ENCODE measurements at places on chromosomes 3 and 15.

- peak; percentile 36 for DNase-seq
Observed at GRCh38 chr3:132535575-132536441, 61.3 kb upstream of the ACKR4 start.

DNA sequence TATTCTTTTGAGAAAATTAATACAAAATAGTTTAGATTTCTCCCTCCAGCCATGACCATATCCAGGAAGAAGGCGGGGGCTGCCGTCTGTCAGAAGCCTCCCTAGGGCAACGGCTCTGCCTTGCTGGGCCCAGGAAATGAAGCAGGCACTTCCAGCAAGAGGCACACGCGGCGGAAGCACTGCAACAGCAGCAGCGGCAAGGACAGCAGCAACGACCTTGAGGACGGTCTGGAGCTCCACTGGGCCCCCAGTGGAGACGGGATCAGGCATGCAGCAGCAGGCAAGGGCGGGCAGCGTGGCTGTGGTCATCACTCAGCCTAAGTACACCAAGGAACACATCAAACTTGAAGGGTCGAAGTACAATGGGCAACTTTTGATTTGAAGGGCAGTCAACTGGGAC, 61.3 kb upstream of the EPHA6 start:
- DNase-seq = no peak

- DNase-seq = no peak
Observed at GRCh38 chr3:54432975-54433374, 310.6 kb downstream of the CACNA2D3 start.

DNA sequence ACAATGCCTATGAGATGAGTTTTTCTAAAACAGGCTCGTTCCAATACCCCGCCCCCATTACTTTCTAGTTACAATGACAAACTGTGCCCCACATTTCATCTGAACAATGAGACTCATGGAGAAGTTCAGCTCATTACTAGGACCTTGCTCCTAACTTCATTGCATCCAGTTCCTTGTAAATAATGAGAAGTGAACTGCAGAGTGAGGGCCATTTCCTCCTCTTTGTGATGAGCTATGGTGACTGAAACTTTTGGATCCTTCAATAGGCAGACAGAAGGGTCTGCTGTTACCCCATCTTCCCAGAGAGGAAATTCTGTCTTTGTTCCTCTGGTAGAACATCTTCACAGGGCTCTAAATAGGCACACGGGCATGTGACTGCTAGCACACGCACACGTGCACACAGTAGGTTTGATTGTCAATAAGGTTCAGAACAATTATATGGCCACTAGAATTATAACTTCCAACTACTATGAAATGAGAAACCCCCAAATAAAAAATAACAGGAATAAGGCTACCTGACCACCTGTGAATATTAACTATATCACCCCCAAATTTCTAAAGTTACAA, 51.8 kb downstream of the SERP1 start:
- DNase-seq = no peak

GRCh38 chr3:29279286-29279685, 1.6 kb upstream of the RBMS3 start:
- no peak for DNase-seq

- DNase-seq = no peak
Observed at GRCh38 chr3:144477593-144477992, 506.0 kb downstream of the DIPK2A start.

DNA sequence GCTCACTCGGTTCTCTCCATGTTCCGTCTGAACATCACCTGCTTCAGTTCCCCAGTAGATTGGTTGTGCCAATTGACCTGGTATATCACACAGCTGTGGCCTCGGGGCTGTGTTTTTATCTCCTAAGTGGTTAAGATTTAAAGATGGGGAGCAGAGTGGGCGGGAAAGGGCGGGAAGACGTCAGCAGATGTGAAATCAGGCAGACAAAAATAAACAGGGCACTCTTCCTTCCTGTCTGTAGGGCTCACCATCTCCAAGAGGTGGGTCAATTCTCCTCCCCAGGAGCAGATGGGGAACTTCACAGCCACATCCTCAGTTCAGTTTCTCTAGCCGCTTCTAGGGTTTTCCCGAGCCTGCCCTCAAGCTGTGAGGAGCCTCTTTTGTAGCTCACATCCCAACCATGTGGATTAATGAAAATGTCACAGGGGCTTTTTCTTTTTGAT, 26.8 kb upstream of the LIMD1 start:
- no peak for DNase-seq

DNA sequence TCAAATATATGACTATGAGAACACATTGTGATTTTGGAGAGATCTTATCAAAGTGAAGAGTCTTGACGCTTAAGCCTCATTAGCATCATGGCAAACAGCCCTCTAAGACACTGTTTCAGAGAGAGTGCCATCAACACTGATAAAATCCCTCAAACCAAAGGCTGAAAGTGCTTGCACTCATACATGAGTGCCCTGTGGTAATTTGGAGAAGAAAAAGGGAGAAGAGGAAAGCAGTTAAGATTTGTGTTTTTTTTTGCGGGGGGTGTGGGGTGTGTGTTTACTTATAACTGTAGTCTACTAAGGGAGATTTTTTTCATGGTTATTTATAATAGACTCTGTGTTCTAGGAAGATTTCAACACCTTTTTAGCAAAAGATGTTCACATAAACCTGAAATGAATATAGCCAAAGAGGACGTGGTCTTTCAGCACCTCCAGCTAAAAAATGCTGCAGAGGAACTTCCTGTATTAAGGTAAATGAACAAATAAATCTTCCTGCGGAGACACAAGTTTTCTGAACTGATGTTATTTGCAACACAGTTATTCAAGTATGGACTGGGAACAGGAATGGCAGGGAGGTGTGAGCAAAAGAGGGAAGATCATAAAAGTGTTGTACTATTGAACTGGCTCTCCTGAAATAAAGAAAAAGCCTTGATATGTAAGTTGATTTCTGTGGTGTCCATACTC, 81.9 kb upstream of the TGFBR2 start:
- DNase-seq = no peak

DNA sequence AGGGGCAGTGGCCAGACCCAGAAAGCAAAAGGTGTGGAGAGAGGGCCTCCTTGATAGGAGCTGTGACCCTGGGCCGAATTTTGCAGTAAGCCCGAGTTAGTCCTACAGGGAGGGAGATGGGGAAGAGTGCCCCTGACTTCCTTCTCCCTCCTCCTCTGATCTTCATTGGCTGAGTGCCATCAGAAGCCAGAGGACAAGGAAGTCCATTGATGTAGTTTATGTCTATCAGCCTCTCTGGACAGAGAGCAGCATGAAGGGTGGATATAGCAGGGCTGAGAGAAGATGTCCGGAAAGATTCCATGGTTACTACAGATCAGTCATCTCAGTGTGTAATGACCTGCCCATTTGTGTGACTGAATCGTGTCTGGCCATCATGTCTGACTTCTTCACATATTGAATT, 102.5 kb upstream of the FAM3D start:
- no peak for DNase-seq

- no peak for DNase-seq
Observed at GRCh38 chr3:207973-208372, 11.4 kb downstream of the CHL1 start.

DNA sequence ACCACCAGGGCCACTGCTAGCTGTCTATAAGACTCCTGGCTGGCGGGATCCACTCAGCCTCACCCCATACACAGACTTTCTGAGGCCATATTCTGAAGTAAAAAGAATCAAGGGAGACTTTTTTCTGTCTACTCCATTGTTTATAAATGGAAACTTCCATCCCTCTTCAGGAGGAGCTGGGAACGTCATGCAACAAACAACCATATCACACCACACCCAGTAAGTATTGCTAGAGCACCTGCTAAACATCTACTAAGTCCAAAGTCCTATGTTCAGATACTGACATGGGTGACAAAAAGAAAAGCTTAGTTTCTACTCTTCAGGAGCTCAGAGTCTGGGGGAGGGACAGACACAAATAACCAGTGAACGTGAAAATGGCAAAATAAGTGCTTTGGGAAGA, 324.8 kb upstream of the ONECUT1 start:
- no peak for DNase-seq

GRCh38 chr3:149514471-149514870, 40.0 kb downstream of the TM4SF4 start:
- DNase-seq = no peak

- DNase-seq = no peak
Observed at GRCh38 chr3:118810499-118811035, 224.1 kb downstream of the IGSF11 start.

- no peak for DNase-seq
Observed at GRCh38 chr15:58228718-58229117, 90.5 kb downstream of the AQP9 start.

- no peak for DNase-seq
Observed at GRCh38 chr3:37544869-37545352, 316.8 kb upstream of the CTDSPL start.

DNA sequence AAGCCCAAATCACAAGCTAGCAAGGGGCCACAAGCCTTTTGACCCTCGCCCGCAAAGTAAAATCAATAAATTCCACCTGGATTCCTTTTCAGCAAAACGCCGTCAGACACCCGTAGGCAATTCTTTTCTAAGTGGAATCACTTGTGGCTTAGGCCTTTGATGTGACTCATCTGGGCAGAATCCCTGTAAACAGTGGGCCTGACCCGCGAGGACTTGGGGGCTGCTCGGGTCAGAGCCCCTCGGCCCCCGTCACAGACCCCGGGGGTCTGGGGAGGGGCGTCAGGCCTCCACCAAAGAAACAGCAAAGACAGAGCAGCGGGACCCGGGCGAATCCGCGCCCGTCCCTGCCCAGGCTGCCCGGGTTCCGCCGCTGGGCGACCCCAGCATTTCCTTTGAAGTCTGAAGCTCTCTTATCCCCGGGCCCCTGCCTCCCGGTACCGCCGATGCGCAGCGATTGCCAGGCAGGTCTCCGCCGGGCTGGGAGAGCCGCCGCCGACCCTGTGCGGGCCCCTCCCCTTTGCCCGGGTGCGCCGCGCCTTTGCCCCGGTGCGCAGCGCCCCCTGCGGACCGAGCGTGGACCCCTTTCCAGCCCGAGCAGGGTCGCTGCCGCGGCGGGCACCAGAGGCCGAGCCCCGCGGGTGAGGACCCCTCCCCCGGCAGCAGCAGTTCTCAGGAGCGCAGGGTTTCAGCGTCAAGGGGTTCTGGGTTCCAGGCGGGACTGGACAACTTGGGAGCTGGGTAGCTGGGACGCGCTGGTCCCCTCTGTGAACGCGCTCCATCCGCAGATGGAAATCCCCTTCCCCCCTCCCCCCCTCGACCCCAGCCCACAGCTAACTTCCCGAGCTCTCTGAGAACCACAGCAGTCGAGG, 178.3 kb downstream of the UACA start:
- no peak for DNase-seq

- peak; percentile 19 for DNase-seq
Observed at GRCh38 chr15:99181545-99181971, 67.8 kb downstream of the TTC23 start.

- no peak for DNase-seq
Observed at GRCh38 chr3:18080198-18080689, 337.8 kb upstream of the TBC1D5 start.

DNA sequence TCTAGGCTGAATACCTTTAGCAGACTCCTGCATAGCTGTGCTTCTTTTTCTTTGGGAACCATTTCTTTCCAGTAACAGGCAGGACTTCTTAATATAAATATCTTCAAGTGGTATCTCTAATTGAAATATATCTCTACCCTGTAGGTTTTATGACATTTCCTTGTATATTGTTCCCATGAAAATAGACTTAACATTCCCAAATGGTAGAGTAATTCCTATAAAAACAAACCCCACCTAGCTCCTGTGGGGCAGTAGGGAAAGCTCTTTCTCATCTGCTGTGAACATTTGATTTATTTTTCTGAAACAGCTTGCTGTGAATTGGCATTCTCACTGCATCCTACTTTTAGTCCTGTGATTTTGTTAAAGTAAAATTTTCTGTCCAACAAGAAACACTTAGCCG, 20.8 kb downstream of the SELENOT start:
- no peak for DNase-seq

DNA sequence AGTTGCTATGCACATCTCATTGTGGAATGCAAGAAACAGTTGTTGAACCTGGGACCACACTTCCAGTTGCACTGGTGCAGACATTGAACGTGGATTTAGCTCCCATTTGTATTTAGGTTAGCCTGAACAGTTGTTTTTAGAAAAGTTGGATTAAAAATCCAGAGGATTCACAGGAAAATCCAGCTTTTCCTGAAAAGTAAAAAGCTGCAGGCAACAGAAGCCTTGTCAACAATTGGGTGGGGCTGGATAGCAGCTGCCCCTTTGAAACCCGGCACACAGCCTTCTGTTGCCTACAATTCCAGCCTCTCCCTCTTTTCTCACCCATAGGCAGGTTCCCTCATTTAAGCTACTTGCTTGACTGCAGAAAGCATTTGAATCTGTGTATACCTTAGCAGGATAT, 165.3 kb upstream of the TBL1XR1 start:
- DNase-seq = no peak

- DNase-seq = no peak
Observed at GRCh38 chr3:124927574-124928045, 6.9 kb downstream of the MUC13 start.

DNA sequence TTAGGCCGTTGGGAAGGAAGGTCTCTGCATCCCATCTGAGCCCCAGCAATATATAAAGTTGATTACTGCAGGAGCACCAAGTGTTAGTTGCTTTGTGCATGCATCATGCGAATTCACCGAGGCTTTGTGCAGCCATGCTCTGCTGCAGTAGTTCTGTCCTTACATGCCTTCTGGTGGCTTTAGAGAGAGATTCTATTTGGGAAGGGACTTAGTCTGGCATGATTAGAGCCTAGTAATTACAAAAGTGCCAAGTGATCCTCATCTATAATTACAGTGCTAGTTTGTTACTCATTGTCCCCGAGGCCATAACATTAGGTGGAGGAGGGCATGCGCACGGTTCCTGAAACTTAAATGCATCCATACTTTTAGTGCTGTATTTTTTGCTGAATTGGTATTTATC, 353.6 kb downstream of the CNTN4 start:
- no peak for DNase-seq

- no peak for DNase-seq
Observed at GRCh38 chr15:84804005-84804900, 12.9 kb upstream of the ALPK3 start.

- no peak for DNase-seq
Observed at GRCh38 chr3:66372681-66373350, 128.0 kb downstream of the LRIG1 start.

DNA sequence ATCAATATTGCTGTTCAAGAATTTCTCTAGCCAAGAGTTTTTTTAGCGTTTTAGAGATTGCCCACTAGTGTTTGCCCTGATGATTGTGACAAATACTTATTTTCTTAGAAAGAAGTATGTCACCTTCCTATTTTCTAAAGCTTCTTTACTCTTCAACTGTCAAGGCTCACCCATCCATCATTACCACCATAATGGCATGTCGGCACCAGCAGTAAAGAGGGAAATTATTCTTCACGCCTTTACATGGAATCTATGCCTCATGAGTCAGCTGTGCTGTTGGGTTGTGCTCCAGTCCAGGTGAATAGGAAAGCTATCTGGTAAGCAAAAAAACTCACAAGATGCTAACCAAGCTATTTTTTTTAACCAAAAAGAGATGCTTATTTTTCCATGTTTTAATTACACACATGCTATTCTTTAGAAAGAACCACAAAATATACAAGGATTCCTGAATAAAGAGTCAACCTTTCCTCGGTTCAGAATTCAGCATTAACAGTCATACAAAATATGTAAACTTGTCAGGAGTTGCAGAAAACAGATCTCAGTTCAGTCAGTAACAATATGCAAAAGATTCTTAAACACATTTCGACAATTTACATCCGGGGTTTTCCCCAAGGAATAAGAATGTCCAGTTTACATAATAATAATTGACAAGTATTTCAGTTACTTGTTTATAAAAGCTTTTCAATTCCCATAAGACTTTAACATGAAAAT, 128.0 kb downstream of the ATP8B4 start:
- DNase-seq = no peak

- no peak for DNase-seq
Observed at GRCh38 chr15:71511796-71512681, 298.3 kb upstream of the NR2E3 start.

- DNase-seq = no peak
Observed at GRCh38 chr3:97983933-97984491, 11.8 kb upstream of the RIOX2 start.
